ENCODE measurements at places on chromosomes 1 and 21.

GRCh38 chr1:69585666-69586065 is 17.9 kb downstream of the LRRC7 start:
- DNase-seq = no peak

- DNase-seq = peak; percentile 87
Observed at GRCh38 chr1:51729156-51729823, 112.4 kb downstream of the OSBPL9 start.

- no peak for DNase-seq
Observed at GRCh38 chr1:91172541-91172940, 150.7 kb upstream of the ZNF644 start.

DNA sequence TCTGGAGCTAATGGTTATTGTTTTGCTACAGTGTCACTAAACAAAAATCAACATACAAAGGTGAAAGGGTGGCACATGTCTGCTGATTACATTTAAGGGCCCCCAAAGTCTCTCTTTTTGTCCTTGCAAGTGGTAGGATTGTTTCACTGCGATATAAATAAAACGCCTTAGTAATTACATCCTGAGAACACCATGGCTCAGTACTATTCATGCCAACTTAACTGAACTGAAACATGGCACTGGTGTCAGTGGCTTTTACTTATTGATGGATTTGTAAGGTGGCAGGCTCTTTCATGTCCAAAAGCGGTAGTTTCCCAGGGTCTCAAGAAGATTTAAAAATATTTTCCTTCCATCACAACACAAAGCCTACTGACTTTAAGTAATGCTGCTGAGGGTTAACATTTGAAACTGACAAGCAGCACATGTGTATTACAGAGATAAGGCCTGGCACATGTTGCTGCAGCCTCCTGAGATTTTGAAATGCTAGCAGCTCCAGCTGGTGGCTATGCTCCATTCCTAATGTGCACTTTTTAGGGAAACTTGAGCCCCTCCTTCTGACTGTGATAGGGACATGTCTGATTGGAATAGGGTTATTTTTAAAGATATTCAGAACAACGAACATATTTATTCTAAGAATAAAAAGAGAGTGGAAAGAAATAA is 86.8 kb downstream of the ATP1B1 start:
- DNase-seq = no peak

DNA sequence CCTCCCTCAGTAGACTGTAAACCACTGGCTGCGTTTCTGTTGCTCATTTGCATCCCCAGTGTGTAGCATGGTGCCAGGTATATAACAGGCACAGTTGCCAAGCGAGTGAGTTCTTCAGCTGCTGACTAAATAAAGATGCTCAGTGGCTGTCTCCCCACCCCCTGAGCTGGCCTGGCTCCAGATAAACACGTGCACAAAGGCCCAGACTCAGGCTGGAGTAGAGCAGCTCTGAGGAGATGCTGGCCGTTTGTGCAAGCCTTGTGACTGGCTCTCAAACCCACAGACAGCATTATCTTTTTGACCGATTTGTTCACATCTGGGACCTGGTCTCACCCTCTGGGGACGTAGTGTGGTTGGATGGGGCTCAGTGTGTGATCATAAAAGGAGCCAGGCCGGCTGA is 7.1 kb downstream of the CHRNB2 start:
- DNase-seq = no peak

DNA sequence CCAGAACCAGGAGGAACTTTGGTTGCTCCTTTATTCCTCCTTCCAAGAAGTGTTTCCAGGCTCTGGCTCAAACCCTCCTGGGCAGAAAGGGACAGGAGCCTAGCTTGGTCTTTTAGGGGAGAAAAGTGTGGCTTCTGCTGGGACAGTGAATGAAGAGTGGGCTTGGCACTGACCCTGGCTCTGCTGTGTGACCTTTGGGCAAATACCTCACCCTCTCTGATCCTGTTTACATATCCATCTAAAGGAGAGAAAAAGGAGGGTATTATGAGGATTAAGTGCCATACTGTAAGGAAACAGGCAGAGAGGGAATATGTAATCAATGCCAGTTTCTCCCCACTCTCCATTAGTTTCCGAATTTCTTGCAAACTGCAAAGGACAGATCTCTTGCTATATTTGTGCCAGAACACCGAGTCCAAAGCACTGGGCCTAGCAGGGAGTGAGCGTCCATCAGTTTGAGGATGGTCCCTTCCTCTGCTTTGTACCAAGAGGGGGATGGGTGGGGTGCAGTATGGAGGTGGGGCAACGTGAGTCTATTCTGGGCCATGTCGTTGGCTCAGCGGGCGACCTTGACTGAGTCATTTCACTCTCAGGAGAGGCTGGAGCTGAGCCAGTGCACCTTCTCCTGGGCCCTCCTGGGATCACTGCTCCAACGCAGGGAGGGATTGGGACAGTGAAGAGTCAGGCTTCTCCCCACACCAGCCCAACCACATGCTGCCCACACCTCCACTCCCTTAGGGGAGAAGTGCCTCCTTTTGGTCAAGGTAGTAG is 38.4 kb downstream of the IGSF21 start:
- no peak for DNase-seq

- no peak for DNase-seq
Observed at GRCh38 chr21:26849428-26850115, 4.4 kb upstream of the ADAMTS1 start.

GRCh38 chr1:6944434-6944833 is 159.2 kb downstream of the CAMTA1 start:
- DNase-seq = no peak

GRCh38 chr1:24206516-24207394 is 19.7 kb upstream of the IFNLR1 start:
- no peak for DNase-seq

Data from stimulated activated CD4-positive, alpha-beta T cell treated with anti-CD3 and anti-CD28 coated beads, Interleukin-4, amount 100 ng/mL, for 48 hours (primary cell).